ENCODE measurements at places on chromosomes 5 and 9. TPM values are rescaled to one million over a fixed set of nuclear protein-coding genes. Genes with fewer than 3 reads are reported as not detected.
A peak's percentile ranks its signal among the peaks of the same experiment; 100 is the strongest.

GRCh38 chr9:2934241-2934650 lies 90.4 kb upstream of the PUM3 start:
- DNase-seq, result peak; percentile 14

GRCh38 chr9:130264414-130265350 lies 878 bp upstream of the HMCN2 start:
- no peak for DNase-seq

GRCh38 chr9:125147401-125147951 lies 4.1 kb upstream of the SCAI start:
- no peak for DNase-seq

DNA sequence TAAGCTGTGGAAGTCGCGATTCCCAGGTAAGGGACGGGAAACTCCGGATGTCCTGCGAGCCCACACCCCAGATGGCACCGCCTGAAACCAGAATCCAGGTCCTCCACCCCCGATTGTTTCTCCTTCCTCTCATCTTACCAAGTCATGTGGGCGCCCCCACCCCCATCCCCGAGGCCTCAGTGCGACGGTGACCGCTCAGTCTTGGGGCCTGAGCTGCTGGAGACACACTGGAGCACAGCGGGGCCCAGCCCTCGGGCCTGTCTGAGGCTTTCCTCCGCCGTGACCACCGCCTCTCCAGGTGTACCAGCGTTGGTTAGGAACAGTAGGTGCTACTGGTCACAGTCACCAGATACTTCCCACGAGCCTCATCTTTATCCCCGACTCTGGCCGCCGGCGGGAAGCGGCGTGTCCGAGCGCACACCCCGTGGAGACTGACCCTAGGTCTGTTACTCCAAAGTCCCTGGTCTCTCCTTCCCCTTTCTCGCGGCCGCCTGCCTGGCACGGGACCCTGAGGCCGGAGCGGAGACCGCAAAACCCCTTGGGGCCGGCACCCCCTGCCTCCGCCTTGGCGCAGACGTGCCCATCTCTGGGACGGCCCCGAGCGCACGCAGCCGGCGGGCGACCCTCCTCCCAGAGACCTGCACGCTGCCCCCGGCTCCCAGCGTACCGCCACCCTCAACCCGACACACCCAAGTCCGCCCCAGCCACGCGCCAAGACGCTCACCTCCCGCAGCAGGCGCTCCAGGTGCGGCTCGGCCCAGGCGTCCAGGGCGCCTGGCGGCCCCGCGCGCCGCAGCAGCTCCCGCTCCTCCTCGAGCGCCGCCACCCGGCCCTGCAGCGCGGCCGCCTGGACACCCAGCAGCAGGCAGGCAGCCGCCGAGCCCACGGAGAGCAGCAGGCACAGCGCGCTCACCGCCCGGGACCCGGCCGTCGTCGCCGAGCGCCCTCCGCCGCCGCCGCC lies 733 bp downstream of the COL23A1 start:
- DNase-seq, result peak; percentile 75

DNA sequence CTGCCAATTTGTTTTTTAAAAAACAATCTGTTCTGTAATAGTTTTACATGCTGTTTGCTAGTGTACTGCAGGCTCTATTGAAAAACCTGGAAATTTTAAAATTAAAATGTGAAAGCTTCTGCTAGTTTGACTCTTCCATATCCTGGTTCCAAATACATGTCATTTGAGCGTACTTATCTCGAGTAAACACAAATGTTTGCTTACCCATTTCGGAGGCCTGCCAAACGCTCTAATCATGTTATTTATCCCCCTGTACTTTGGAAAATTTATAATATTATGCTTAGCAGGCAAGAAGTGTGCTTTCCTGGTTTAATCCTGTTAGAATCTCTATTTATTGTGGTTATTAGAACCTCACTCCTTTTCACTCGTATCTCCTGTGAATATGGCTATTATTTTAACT lies 476.8 kb upstream of the CYLC2 start:
- no peak for DNase-seq

DNA sequence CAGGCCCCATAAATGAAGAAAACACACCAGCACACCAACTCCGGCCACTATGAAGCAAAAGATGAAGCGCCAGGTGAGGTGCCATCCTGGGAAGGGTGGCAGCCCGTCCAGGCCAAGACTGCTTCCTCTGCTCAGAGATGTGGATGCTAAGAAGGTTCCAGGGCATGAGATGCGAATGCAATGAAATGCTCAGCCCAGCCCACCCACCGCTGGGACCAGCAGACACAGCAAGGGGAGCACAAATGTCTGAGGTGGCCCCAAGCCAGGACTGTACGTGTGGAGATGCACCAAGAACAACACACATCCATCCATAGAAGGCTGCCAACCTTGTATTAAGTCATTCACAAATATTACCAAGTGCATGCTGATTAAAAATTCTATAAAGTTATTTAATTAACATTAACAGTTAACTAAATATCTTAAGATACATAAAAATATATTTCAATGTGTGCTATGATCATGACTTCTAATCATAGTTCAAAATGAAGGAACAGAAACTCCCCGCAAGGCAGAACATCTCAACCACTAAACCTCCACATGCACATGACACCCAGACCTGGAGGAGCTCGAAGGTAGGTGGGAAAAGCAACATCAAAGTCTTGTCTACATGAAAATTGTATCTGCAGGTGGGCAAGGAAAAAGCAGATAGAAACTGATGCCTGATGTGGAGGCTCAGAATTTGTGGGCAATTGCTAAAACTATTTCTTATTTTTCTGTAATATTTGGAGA lies 43.7 kb downstream of the BICD2 start:
- no peak for DNase-seq

DNA sequence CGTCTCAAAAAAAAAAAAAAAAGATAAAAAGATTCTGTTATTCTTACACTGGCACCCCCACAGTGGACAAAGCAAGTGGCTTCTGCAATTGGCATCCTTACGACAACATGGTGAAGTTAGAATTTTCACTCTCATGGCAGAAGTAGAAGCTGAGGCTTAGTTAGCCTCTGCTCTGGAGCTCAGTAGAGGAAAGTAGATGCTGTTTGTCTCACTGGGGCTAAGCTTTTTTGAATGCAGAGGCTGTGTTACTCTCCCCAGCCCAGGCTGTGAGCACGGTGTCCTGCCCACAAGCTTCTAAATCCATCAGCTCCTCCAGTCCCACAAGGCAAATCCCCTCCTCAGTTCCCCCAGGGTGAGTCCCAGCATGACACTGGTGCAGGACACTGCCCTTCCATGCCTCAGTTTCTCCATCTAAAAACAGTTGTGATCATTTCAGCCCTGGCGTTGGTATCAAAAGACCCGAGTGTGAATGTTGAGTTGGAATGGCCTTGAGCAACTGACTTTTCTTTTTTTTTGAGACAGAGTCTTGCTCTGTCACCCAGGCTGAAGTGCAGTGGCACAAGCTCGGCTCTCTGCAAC lies 22.6 kb upstream of the PHF19 start:
- DNase-seq, result no peak

DNA sequence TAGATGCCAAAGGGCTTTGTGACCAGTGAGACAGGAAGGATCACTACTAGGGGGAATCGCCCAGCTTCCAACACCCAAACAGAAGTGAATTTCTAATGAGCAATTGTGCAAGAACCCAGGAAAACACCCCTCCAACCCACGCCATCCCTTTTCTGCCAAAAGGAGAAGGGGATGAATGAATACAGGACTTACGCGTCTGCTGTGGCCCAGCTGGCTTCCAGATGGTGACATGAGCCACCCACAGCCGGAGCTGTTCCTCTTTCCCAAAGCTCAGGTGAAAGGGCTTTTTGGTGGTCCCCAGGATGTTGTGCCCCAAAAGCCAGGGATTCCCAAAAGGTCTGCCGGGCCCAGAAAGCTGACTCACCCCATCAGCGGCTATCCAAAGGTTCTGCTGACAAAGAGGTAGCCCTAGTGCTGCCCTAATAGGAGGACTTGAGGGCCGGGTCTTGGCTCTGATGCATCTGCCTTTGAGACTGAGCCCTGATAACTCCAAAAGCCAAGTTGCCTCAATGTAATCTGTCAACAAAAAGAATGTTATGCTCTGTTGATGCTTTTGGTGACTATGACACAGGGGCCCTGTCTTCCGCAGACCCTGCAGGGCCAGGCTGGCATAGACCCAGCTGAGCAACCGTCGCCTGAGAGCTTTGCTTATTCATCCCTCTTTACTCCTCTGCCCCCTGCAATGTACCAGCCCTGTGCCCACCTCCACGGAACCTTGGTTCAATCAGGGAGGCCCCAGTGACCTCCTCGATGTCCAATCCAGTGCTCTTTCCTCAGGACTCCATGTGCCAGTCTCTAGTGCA lies 14.5 kb downstream of the GSN start:
- DNase-seq, result peak; percentile 79

DNA sequence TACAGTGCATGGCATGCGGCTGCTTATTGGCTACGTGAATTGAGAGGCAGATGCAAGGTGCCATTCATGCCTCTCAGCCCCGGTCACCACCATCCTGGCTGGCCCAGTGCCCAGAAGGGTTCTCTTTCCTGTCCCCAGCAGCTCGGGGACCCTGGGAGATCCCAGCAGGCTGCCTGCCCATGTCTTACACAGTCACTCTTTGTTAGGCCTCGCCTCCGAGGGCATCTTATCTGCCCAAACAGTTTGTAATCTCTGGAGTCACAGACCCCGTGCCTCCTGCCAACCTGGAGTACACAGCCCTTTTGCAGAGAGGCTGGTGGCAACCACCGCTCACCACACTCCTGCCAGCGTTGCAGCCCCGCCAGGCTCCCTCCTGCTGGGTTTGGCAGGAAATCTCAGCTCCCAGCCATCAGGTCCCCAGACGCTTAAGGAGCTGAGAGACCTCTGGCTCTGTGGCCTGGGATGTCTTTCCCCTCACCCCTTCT lies 7.0 kb upstream of the AK1 start:
- peak; percentile 66 for DNase-seq

GRCh38 chr5:107254214-107254901 lies 416.4 kb downstream of the EFNA5 start:
- no peak for DNase-seq

DNA sequence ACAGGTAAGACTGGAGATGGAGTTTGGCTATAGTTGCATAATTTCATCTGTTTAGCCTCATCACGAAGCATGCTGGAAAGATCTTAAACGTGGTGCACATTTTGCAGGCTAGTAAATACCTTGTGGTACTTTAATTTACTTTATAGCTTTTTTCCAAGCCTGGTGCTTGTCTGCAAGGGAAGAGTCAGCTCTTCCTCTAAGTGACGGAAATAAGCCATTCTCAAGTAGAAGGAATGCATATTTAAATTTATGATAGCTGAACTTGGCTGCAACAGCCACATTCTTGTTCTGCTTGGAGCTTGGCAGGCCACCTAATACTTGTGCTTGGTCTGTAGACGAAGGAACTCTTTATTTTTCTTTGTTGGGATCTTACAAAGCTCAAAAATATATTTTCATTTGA lies 188.0 kb upstream of the PIK3R1 start:
- DNase-seq, result no peak

- DNase-seq, result no peak
These were observed 178.4 kb upstream of the EFNA5 start for GRCh38 chr5:107849118-107849517.

GRCh38 chr5:19555436-19555835 lies 432.6 kb downstream of the CDH18 start:
- peak; percentile 4 for DNase-seq

- no peak for DNase-seq
These were observed 47.7 kb upstream of the RNF130 start for GRCh38 chr5:180119031-180119902.

DNA sequence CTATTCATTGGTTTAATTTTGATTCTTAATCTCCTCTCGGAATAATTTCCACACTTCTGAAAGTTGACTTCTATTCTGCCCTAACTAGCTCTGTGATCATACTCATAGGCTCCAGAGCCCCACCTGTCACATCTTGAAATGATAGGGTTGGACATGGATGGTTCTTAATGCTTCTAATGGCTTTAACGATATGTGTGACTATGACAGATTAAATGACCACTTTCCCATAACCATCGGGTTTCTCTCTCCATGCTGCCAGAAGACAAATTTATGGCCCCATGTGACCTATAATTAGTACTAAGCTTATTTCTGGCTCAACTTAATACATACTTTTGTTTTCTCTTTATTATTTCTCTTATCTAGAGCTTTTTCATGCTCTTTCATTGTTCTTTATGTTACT lies 251.1 kb upstream of the TUT7 start:
- no peak for DNase-seq

DNA sequence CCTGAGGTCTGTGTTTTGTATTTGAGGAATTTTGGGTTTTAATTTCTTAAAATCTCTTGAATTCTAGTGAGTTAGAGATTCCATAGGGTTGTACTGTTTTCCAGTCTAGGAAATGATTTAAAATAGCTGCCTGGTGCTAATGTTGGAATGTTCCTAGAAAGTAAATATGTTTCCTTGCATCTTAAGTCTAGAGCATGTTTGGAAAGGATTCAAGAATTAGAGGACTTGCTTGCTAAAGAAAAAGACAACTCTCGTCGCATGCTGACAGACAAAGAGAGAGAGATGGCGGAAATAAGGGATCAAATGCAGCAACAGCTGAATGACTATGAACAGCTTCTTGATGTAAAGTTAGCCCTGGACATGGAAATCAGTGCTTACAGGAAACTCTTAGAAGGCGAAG lies 41.8 kb downstream of the LMNB1 start:
- DNase-seq, result no peak

- DNase-seq, result no peak
These were observed 231.0 kb downstream of the NNT start for GRCh38 chr5:43833961-43834360.

DNA sequence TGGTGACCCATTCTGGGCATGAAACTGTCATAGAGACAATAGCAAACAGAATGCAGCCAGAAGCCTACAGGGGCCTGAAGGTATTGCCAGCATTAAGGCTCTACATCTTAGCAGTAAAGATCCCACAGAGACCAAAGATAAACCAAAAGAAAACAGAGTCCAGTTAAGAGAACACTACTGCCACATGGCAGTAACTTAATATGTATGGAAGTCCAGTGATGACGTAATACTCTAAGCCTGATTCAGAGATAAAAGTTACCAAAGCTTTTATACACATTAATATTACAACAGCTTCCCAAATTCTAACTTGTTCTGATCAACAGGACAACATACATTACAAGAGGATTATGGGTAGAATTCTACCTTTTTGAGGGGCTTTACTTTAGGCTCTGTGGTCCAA lies 371.5 kb downstream of the PRELID2 start:
- no peak for DNase-seq

GRCh38 chr5:40995801-40996586 lies 75.1 kb downstream of the MROH2B start:
- no peak for DNase-seq

GRCh38 chr5:42668254-42668653 lies 88.4 kb upstream of the CCDC152 start:
- no peak for DNase-seq

ELAVL2 gene
- total RNA-seq, result not detected

KIF4B gene
- total RNA-seq, result 0.17 TPM

GARIN3 gene
- not detected for total RNA-seq

NSG2 gene
- total RNA-seq, result not detected

GEMIN5 gene
- total RNA-seq, result 25.5 TPM

RELL2 gene
- 2.6 TPM for total RNA-seq

PCDHGA5 gene
- total RNA-seq, result 0.23 TPM

EGFLAM gene
- total RNA-seq, result 7.4 TPM

EFNA5 gene
- total RNA-seq, result 4.1 TPM

RPL12 gene
- 2,254 TPM for total RNA-seq

IGFBPL1 gene
- total RNA-seq, result 28.8 TPM

OBP2B gene
- not detected for total RNA-seq

DIRAS2 gene
- 0.57 TPM for total RNA-seq
